Inflammatory macrophage (primary cell): ENCODE measurements at places on chromosomes 7 and 10.

- DNase-seq, result no peak
Observed at GRCh38 chr10:49367600-49367999, 28.3 kb downstream of the DRGX start.

GRCh38 chr10:50393784-50394467 lies 142.6 kb upstream of the ASAH2 start:
- no peak for DNase-seq

DNA sequence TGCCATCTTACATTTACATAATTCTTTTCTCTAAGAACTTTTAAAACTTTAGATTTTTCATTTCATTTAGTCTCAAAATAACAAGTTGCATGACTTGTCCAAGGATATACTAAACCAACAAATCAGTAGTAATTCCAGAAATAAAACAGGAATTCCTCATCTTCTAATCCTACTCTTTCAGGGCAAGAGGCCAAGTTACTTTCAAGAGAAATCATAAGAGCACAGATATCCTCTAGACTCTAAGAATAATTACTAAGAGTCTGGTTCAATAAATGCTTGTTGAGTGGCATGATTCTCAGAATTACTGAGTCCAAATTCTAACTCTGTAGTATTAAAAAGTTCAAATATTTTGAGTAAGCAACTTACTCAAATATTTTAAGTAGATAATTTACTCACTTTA lies 12.9 kb downstream of the PDZD8 start:
- DNase-seq, result no peak

DNA sequence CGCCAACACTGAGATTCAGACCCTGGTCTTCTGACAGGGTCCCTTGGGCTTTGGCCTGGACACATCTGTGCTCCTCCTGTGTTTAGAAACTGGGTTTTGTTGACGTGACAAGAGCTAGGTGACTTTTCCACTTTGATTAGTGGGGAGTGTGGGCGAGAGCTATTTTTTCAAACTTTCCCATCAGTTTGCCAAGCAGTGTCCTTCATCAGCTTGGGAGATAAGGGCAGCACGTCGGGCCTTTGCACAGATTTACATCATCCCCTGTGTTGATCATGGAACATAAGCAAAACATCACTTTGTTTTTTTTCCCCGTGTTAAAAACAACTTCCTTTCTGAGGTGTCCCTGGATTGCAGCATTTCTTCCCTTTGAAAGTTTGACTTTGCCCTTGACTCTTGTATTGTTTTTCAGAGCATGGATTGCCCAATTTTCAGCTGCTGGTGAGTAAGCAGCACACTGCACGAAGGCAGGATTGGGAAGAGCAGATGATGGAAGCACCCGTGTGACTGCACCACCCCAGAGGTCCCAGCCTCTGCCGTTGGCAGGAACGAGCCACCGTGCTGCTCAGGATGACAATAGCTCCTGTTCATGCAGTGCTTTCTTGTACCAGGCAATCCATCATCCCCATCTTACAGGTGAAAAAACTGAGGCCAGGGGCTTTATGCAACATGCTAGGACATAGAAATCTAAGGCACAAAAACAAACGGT lies 6.4 kb upstream of the IGFBP1 start:
- no peak for DNase-seq

DNA sequence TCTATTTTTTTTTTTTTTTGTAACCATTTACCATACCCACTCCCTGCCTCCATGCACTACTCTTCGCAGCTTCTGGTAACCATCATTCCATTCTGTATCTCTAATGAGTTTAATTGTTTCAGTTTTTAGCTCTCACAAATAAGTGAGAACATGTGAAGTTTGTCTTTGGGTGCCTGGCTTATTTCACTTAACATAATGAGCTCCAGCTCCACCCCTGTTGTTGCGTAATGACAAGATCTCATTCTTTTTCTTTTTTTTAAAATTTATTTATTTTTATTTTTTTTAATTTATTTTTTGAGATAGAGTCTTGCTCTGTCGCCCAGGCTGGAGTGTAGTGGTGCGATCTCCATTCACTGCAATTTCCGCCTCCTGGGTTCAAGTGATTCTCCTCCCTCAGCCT lies 142.3 kb upstream of the PCLO start:
- DNase-seq, result no peak

GRCh38 chr7:103989785-103990767 lies 618 bp upstream of the RELN start:
- DNase-seq, result no peak

GRCh38 chr10:72048450-72049124 lies 39.8 kb downstream of the SPOCK2 start:
- DNase-seq, result peak; percentile 94

DNA sequence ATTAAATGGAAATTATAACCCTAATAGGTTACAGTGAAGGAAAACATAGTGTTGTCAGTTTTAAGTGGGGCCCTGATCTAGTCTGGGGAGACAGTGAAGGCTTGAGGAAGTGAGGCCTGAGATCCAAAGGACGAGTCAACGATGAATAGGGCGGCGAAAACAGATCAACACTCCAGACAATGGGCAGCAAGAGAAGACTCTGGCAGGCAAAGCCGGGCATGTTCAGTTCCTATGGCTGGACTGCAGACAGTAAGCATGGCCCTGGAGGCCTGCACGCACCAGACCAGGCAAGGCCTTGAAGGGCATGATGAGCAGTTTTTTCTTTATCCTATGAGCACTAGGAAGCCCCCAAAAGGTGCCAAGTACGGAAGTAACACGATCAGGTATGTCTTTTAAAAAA lies 127.8 kb downstream of the RNF216 start:
- no peak for DNase-seq

- no peak for DNase-seq
Observed at GRCh38 chr7:2838873-2839578, 5.1 kb downstream of the GNA12 start.

DNA sequence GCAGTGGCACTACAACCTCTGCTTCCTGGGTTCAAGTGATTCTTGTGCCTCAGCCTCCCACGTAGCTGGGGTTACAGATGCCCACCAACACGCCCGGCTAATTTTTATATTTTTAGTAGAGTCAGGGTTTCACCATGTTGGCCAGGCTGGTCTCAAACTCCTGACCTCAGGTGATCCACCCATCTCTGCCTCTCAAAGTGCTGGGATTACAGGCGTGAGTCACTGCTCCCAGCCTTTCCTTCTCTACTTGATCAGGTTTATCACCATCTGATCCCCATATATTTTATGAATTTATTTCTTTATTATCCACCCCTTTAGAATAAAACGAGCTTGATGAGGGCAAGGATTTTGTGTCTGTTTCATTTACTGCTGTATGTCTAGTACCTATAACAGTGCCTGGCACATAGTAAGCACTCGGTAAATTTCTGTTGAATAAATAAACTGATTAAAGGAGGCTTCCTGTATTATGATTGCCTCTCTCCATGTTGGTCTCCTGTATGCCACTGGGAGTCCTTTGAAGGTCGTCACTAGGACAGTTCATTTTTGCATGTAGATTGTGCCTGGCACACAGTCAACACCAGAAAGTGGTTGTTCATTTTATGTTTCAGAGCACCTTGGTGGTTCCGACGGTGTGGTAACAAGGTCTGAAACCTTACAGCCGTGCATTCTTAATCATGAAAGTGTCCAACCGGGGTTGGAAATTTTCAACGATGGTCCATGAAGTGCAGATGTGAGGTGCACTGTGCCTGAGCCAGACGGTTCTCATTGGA lies 9.6 kb upstream of the EIF3A start:
- no peak for DNase-seq

- no peak for DNase-seq
Observed at GRCh38 chr10:35910234-35910633, 268.1 kb upstream of the FZD8 start.

GRCh38 chr7:76334320-76334967 lies 24.3 kb downstream of the YWHAG start:
- DNase-seq, result no peak

DNA sequence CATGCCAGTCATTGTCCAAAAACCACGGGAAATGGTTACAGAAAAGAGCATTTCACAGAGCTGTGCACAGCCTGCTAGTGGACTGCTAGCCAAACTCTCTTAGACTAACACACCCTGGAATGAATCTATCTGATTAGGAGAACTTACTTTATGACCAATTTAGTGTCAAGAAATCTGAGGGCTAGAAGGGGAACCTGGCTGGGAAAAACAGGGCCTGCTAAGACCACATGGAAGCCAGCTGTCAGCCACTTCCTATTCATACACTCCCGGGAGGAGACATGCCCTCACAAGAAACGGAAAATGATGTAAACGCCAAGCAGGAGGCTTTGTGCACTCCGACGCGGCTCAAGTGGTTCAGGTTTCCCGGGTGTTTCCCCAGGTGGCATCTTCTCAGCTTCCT lies 54.8 kb downstream of the MPP7 start:
- peak; percentile 87 for DNase-seq

DNA sequence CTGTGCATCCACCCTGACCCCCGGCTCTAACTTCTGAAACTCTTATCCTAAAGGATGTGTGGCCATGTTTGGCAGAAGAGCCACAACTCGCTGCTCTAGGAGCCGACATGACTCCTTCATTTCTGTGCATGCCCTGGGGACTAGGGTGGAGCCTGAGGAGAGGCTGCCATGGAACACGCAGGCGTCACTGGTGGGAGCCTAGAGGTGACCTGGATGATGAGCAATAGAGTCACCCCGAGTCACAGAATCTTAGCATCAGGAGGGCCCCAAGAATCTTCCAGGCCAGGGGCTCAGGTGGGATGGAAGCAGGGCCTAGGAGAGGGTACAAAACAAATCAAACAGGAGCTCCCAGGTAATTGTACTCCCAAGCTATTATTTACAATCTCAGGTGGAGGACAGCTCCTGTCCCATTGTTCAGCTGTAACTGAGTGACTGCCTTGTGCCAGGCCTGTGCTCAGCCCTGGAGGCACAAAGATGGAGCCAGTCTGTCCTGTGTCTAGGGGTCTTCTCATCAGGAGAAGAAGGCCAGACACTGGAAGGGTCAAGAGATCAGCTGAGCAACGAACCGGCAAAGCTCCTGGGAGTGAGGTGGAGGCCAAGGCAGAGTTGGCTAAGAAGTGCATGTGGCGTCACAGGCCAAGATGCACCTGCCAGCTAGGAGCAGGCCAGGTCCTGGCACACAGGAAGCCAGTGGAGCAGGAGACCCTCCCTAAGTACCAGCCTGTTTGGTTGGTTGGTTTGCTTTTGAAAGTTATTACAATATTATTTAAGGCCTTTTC lies 5.8 kb upstream of the ZNF22 start:
- no peak for DNase-seq

DNA sequence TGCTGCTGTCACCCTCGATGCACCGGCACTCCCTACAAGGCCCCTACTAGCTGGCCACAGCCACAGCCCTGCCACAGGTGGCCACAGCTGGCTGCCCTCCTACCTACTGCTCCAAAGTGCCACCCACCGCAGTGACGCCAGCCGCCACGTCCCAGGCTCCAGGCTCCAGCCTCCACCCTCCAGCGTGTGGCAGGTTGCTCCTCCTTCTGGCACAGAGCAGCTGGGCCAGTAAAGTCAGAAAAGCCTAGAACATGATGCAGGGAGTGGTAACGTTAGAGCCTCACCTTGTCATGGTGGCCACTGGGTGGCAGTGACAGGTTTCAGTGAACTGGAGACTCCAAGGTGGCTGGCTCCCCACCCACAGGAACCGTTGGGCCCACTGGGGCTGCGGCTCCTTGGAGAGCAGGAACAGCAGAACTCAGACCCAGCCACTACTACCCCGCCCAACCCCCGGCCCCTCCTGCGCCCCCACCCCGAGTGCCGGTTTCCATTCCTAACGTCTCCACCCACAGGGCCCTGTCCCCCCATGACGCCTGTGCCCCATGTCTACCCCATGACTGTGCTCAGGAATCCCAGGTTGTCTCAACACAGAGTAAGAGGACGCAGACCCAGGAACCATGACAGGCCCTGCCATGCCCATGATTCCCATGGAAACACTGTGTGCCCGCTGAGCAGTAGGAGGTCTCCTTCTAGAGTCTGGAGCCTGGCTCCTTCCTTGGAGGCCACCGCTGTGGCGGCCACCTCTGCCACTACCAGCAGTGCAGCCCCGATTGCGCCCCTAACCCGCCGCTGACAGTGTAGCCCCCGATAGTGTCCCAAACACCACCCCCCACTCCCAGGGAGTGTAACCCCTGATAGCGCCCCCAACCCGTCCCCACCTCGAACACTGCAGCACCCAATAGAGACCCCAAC lies 52.3 kb upstream of the ZNF33B start:
- DNase-seq, result no peak

DNA sequence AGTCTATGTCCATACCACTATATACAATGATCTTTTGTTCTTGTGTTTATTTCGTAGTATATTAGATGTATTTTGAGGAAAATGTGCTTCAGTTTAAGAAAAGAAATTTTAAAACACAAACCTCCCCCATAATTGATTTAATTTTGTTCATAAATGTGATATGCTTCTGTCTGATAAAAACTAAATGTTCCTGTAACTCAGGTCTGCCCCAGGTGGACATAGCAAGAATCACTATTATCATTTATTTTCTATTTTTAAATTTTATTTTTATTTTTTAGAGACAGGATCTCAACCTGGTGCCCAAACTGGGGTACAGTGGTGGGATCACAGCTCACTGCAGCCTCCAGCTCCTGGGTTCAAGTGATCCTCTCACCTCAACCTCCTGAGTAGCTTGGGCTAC lies 43.2 kb downstream of the BEND7 start:
- DNase-seq, result no peak

GRCh38 chr7:128741491-128741890 lies 2.3 kb downstream of the CALU start:
- DNase-seq, result no peak

- peak; percentile 76 for DNase-seq
Observed at GRCh38 chr10:117226813-117227451, 14.0 kb upstream of the SLC18A2 start.

- DNase-seq, result peak; percentile 98
Observed at GRCh38 chr7:72805526-72806494, 22.2 kb downstream of the TYW1B start.

DNA sequence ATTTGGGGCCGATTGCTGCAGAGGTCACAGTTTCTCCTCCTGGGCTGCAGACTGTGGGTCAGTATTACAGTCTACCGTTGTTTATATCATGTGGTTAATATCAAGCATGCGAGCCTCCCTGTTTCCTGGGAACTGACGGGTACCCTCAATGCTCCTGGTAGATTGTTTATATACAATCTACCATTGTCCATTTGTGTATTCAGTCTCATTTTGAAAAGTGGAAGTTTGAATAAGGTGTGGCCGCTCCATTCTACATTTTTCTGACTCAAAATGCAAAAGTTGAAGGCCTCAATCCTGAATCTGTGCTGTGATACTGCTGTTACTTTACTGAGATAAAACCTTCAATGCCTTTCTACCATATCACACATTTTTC lies 107.9 kb downstream of the ACTR3B start:
- DNase-seq, result no peak

DNA sequence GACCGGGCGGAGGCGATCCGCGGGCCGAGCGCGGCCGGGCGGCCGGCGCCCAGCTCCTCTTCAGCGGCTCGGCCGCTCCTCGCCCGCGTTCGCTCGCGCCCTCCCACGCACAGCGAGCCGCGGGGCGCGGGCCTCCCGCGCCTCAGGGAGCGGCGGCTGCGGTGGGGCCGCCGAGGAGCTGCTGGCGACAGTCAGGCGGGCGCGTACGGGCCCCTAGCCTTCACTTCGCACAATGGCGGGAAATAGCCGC lies at the start of gene MCMBP:
Gene MCMBP, minus strand, starts transcription at position 234 of the 250 bp plus-strand sequence. CDS start 259 bp downstream, outside the sequence.
- DNase-seq, result no peak

- DNase-seq, result no peak
Observed at GRCh38 chr7:71454981-71455380, 323.0 kb downstream of the GALNT17 start.
